ENCODE measurements at places on chromosomes 6 and 20. TPM values are rescaled to one million over a fixed set of nuclear protein-coding genes. Genes with fewer than 3 reads are reported as not detected.

- DNase-seq: no peak
Observed at GRCh38 chr6:3228771-3229565, 1.5 kb upstream of the TUBB2B start.

GRCh38 chr6:135419162-135419561 is 78.4 kb downstream of the AHI1 start:
- no peak for DNase-seq

- DNase-seq: no peak
Observed at GRCh38 chr20:19911810-19912382, 105.3 kb upstream of the NAA20 start.

ASIP gene
- total RNA-seq: not detected

ZNF391 gene
- 2.8 TPM for total RNA-seq

DNA sequence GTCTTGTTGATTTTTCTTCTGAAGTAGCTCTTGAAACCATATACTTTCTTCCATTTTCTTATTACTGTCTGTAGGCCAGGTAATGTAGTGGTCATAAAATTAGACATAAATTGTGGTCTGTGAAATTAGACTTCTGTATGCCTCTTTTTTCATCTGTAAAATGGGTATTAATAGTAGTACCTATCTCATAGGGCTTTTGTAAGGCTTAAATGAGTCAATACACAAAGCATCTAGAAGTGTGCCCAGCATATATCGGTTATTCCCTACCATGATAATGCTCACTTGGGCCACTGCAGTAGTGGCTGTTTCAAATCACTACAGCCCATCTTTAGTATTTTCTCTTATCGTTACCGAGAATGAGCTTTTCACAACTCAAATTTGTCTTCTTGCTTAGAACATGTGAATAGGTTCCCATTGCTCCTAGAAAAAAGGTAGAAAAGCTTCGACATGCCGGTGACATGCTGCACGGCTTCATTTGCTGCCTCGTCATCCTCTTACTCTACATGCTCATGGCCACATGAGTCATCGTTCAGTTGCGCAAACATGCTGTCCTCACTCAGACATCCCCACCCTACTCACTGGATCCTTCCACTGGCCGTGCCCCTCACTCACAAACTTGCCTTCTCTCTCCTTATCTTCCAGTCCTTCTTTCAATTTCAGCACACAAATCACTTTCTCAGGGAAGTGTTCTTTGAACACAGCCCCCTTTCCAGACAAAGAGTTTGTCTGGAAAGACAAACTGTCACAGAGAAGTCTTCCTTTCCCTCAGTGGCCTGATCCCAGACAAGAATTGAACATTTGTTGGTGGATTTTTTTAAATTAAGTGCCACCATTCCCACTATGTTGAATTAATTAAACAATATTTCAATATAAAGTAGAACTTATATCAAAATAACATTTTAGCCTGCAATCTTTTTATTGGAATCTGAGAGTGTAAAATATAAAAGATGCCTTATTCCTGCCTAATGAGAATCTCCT is 32.2 kb upstream of the ERVFRD-1 start:
- DNase-seq: no peak

GRCh38 chr6:13550656-13551055 is 23.7 kb upstream of the SIRT5 start:
- DNase-seq: no peak

GRCh38 chr6:157134402-157135047 is 188.8 kb downstream of the TMEM242 start:
- no peak for DNase-seq

DNA sequence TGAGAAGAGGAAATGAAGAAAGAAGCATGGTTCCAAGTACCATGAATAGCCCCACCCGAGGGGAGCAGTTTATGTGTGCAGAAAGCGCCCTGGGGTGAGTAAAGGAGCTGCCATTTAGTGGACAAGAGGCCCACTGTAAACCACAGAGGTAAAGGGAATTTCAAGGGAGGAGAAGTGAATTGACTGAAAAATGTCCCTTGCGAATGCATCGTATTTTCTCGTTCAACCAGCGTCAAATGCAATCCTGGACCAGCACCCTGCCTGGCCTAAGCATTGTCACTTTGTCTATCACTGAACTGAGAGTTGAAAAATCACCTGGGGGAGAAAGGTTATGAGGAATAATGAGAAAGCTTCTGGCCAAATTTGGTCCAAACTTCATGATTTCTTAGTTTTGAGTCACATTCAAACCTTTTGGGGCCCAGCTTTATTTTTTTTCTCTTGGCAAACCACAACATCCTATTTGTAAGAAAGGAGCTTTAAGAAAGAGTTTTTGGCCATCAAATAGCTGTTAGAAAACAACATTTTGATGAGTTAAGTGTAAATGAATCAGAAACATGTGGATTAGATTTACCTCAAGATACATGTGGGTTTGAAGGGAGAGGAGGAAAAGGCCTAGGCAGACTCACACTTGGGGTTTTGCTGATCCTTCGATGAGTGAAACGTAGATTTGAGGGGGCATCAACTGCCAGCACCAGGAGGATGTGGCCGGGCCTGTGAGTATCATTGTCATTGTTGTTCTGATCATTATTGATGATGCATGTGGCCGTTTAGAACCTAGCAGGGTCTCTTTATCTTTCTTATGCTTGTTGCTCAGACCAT is 214.0 kb downstream of the CLIC5 start:
- no peak for DNase-seq

WFDC2 gene
- total RNA-seq: 2.6 TPM

MICB gene
- total RNA-seq: 0.46 TPM

DNA sequence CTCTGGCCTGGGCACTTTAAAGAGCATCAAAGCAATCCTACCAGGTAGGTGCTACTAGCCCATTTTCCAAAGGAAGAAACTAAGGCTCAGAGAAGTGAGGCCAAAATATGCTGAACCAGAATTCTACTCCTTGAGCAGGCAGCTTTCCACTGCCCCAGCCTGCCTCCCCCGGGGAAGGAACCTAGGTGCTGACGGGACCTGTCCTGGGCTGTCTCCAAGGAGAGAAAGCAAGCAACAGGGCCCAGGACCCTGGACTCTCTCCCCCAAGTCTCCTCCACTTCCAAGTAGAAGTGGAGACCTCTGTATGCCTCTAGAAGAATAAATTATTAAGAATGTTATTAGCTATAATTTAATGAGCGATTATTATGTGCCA is 159.5 kb downstream of the MRPL14 start:
- no peak for DNase-seq

DNA sequence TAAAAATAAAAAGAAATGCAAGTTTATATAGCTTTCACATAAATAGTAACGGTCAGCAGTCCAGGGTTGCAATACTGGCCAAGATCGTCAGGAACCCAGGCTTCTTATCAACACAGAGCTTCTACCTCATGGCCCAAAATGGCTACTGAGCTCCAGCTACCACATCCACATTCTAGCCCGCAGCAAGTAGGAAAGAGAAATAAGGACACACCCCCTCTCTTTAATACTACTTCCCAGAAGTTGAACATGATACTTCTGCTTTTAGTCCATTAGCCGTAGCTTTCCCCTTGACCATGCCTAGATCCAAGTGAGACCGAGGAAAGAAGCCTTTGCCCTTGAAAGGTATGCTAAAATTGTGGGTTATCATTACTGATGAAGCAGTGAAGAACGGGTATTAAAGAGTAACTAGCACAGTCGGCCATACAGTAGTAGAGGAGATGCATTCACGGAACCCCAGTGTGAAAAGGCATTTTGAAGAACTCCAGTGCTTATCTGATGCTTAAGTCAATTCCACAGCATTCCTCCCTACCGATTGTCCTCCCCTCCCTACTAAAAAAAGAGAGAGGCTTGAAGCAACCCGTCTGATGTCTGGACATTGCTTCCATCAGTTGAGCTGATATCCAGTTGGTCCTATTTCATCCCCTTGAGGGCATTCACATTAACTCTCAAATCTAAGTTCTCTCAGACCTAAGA is 226.9 kb upstream of the RREB1 start:
- DNase-seq: no peak

DNA sequence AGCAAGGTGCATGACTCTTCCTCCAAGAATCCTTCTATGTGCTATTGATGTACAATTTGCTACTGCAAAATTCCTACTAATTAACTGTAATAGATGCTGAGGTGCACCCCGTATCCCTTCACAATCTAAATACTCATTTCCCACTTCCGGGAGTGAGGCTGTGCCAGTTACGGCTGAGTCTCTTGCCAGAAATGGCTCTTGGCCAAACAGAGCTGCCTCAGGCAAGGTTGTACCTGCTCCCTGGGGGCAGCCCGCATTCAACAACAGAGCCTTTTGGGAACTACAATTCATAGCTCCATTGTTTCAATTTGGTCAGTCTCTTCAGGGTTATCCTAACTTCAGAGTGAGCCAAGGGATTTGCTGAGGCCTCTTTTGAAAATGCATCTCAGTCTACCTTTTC is 789.8 kb upstream of the MAP3K7 start:
- DNase-seq: no peak

All from esophagus muscularis mucosa (tissue), 4 donors.